ENCODE measurements at places on chromosomes 2 and 18. TPM values are rescaled to one million over a fixed set of nuclear protein-coding genes. Genes with fewer than 3 reads are reported as not detected.

Gene GPC1
- total RNA-seq: 22.2 TPM

Gene IL1A
- 1.2 TPM for total RNA-seq

Gene TTL
- total RNA-seq: 102 TPM

Gene FASTKD1
- total RNA-seq: 43.7 TPM

Gene CFAP65
- not detected for total RNA-seq

Gene SERPINB3
- not detected for total RNA-seq

Gene ARMC9
- total RNA-seq: 27.4 TPM

Gene PCARE
- total RNA-seq: not detected

Gene MALL
- total RNA-seq: 102 TPM

Gene IGFBP2
- total RNA-seq: 19.9 TPM

Gene RFX8
- total RNA-seq: 2.0 TPM

Gene UGT1A4
- total RNA-seq: not detected

Gene WNT6
- total RNA-seq: not detected

Gene CD28
- total RNA-seq: under 0.01 TPM

Gene PRKAG3
- not detected for total RNA-seq

Gene CD302
- 15.9 TPM for total RNA-seq

Gene ERCC3
- total RNA-seq: 48.7 TPM

Gene UGT1A5
- total RNA-seq: not detected

Gene FKBP1B
- 11.2 TPM for total RNA-seq

Gene SERPINB4
- total RNA-seq: not detected

Gene ALPI
- total RNA-seq: not detected

Gene FZD7
- 0.27 TPM for total RNA-seq

Gene SIX3
- total RNA-seq: not detected

Gene C2orf74
- total RNA-seq: 11.7 TPM

Gene SERPINB11
- not detected for total RNA-seq

Gene KIAA2012
- not detected for total RNA-seq

Gene KATNAL2
- 3.0 TPM for total RNA-seq

Gene ASB18
- not detected for total RNA-seq

Gene FAM210A
- total RNA-seq: 27.9 TPM

Gene MYOM1
- under 0.01 TPM for total RNA-seq

Gene DNAJC5G
- total RNA-seq: not detected

Gene ZNF385B
- total RNA-seq: not detected

Gene ACADL
- not detected for total RNA-seq

Gene B3GNT7
- 0.50 TPM for total RNA-seq

Gene VWA3B
- total RNA-seq: not detected

Gene INHBB
- 0.79 TPM for total RNA-seq

Gene RAB27B
- total RNA-seq: 0.27 TPM

Gene UGT1A8
- total RNA-seq: not detected

Gene REG1A
- not detected for total RNA-seq

Gene TMEM37
- 2.4 TPM for total RNA-seq

Gene NBAS
- total RNA-seq: 82.6 TPM

Gene CAVIN2
- total RNA-seq: 163 TPM

Gene TUBA3E
- total RNA-seq: not detected

Gene GALNT5
- total RNA-seq: not detected

Gene SERPINB7
- total RNA-seq: not detected

Gene TSGA10
- 2.7 TPM for total RNA-seq

Gene SCYGR7
- not detected for total RNA-seq

Gene TMEM247
- total RNA-seq: not detected

Gene KCNF1
- 0.36 TPM for total RNA-seq

Gene DSG1
- not detected for total RNA-seq

Gene SCN9A
- total RNA-seq: 1.1 TPM

Gene SLC40A1
- total RNA-seq: 34.2 TPM

Gene MARCO
- total RNA-seq: not detected

Gene CTAGE1
- total RNA-seq: not detected

Gene NEU2
- not detected for total RNA-seq

Gene EML6
- 0.80 TPM for total RNA-seq

Gene SCYGR4
- total RNA-seq: not detected

Gene SULT1C2
- total RNA-seq: not detected

All from thoracic aorta endothelial cell (primary cell).